Activated CD8-positive, alpha-beta memory T cell treated with anti-CD3 and anti-CD28 coated beads for 1 hour (primary cell): ENCODE measurements at places on chromosomes 4 and X.

GRCh38 chrX:150410513-150410912 lies 47.4 kb downstream of the MAMLD1 start:
- DNase-seq = no peak

- no peak for DNase-seq
These were observed 277.2 kb downstream of the PDGFC start for GRCh38 chr4:156694413-156694812.

DNA sequence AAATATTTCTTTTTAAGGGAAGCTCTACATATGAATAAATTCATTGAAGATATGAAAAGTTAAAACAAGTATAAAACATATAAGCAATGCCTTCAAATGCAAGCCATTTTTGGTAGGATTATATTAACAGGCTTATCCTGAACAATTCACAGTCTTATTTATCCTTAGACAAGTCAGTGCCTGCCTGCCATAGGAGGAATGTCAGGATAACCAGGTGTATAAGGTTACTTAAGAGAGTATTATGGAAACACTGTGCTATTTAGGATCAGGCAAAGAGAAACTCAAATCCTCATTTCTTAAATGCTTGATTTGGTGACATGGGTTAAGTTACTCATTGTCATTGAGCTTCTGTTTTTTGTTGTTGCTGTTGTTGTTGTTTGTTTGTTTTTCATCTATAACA lies 2029.9 kb upstream of the AGA start:
- no peak for DNase-seq

DNA sequence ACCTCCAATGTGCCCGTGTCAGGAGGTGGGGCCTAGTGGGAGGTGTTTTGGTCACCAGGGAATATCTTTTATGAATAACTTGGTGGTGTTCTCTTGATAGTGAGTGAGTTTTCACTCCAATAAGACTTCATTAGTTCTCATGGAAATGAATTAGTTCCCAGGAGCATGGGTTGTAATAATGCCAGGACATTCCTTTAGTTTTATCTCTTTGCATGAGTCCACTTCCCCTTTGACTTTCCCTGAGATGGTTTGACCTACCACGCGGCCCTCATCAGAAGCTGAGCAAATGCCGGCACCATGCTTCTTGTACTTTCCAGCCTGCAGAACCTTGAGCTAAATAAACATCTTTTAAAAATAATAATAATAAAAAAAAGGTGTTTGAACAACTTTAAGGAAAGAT lies 112.9 kb upstream of the ACSL4 start:
- no peak for DNase-seq

DNA sequence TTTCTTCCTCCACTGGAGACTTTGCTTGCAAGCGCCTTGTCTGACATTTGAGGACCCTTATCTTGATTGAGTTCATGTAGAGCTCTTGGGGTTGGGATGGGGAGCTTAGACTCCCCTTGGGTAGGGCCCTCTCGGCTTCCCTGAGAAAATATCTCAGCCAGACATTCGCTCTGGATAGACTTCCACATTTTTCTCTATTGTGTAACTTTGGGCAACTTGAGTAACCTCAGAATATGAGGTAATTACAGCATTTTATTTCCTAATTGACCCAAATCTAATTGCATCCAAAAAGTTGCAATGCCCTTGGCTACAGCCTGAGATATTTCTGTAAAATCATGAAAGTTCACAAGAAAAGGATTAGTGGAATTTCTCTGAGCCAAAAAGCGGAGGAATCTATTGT lies 102.8 kb upstream of the MXRA5 start:
- DNase-seq = no peak

GRCh38 chrX:152641256-152641875 lies 3.7 kb downstream of the GABRQ start:
- no peak for DNase-seq

DNA sequence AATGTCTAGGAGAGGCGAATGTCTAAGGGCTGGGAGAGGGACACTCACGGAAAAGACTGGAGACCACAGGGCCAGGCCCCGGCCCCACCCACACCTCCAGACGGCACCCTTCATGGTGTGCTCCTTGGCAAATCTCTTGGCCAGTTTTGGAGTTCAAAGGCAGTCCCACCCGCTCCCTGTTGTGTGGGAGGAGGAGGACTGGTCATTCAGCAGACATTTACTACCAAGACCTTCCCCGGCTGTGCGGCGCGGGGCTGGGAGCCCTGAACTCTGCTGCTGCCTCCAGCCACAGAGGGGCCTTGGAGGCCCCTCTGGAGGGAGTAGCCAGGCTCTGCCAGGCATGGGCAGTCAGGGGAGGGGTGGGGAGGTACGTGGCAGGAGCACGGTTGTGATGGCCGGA lies 8.7 kb upstream of the TBC1D14 start:
- no peak for DNase-seq

- no peak for DNase-seq
These were observed 109.3 kb upstream of the LRPAP1 start for GRCh38 chr4:3641501-3641900.

- no peak for DNase-seq
These were observed 152.7 kb upstream of the AADAT start for GRCh38 chr4:170242471-170242870.

DNA sequence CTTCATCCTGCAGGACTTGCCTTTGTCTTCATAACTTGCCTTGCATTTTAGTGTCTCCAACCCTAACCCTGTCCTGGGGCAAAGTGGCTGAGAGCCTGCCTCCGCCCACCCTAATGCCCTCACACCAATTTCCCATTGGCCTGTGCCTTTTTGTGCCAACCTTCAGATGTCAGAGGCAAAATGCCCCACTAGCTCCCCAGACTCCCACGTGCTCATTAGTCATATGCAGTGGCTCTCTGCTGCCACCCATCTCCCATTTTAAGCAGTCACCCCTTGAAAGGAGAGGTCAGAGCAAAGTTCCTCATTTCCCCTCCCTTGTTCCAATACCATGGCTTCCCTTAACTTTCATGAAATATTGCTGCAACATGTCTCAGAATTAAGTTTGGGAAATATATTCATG lies 74.8 kb upstream of the PASD1 start:
- DNase-seq = no peak

GRCh38 chr4:136438645-136439044 lies 1093.6 kb downstream of the PCDH18 start:
- DNase-seq = no peak

GRCh38 chrX:34130980-34131744 lies 952 bp downstream of the FAM47A start:
- DNase-seq = no peak

DNA sequence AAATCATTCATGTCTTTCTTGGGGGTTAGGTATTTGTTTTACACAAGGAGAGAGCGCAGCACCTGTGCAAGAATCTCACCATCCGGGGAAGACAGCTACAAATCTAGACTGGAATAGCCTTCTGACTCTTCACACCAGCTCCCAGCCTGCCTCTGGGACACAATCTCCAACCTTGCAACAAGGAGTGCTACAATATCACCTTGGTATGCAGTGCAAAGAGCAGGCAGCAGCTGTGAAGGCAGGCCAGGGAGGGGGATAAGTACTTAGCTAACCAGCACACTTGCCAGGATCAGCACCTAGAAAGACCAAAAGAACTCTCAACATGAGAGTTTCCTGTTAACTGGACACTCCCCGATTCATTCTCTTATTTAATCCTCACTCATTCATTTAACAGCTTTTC lies 235.3 kb downstream of the AR start:
- DNase-seq = no peak

GRCh38 chr4:47145630-47146029 lies 114.3 kb downstream of the GABRB1 start:
- DNase-seq = no peak

GRCh38 chr4:26071688-26072087 lies 157.7 kb downstream of the SMIM20 start:
- no peak for DNase-seq

DNA sequence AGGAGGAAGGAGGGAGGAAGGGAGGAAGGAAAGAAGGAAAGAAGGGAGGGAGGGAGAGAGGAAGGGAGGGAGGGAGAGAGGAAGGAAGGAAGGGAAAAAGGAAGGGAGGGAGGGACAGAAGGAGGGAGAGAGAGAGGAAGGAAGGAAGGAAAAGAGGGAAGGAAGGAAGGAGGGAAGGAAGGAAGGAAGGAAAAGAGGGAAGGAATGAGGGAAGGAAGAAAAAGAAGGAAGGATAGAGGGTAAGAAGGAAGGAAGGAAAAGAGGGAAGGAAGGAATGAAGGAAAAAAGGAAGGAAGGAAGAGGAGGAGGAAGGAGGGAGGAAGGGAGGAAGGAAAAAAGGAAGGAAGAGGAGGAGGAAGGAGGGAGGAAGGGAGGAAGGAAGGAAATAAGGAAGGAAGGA lies 796.8 kb downstream of the ARAP2 start:
- DNase-seq = no peak

DNA sequence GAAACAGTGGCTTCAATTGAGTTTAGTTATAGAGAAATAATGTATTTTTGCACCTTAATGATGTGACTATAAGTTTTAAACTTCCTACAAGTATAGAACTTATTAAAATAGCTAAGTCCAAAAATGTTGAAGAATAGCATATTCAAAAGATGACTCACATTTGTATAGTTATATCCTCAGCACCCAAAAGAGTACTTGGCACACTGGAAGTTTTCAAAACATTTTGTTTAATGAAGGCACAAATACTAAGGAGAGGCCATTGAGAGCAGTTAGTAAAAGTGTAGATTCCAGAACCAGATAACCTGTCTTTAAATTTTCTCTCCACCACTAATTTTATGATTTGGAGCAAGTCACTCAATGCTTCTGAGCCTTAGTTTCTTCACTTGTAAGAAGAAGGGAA lies 226.9 kb upstream of the MID1 start:
- DNase-seq = no peak

- no peak for DNase-seq
These were observed 63.2 kb downstream of the ANAPC10 start for GRCh38 chr4:145034727-145035211.

DNA sequence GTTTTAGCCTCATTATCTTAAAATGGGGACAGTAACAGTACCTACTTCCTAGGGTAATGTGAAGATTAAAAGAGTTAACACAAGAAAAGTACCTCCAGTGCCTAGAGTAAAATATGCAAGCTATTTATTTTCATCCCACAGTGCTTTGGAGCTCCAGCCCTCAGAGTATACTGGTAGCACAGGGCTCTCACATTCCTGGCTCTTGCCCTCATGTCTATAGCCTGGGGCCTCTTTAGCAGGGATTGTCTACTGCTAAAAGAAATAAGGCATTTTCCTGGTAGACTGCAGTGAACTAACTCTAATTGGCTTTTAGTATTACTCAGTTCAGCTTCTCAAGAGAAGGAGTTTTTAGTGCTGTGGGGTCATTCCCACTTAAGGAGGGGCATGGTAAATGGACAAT lies 60.8 kb downstream of the RRAGB start:
- DNase-seq = no peak

DNA sequence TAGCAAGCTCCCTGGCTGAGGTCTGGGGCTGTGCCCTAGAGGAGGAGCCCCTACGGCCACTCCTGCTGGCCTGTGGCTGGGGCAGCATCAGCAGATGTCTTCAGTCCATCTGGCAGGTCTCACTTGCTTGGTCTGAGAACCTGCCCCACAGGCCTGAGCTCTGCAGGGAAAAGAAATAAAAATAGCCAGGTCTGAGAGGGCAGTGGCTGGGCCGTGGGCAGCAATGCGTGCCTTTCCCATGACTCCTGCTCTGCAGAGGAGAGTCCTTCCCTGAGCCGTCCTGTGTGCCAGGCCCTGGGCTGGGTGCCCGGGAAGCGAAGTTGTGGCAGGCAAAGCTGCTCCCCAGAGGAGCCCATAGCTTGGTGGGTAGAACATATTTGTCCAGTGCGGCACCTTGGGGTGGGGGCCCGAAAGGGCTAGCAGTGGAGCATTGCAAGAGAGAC lies 11.3 kb upstream of the KIAA0232 start:
- DNase-seq = no peak

DNA sequence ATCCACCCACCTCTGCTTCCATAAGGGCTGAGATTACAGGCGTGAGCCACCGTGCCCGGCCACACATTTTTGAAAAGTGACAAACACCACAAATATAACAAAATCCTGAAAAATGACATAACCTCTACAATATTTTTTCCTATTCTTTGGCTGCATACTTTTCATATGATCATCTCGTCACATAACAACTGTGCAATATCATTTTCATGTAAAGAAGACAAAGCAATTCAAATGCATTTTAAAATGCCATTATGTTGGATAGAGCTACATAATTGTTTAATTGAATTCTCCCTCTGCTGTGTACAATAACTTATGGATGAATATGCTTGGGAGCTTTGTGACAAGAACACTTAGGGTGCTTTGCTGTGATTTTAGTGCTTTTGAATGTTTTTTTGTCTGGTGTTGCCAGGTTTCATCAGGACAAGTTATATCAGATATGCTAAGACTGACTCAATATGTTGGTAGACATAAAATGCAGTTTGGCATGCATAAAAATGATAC lies 132.9 kb downstream of the CHIC2 start:
- DNase-seq = no peak

- no peak for DNase-seq
These were observed 152.0 kb upstream of the USP9X start for GRCh38 chrX:40933132-40933705.

- no peak for DNase-seq
These were observed 50.4 kb upstream of the PSAPL1 start for GRCh38 chr4:7485096-7485495.

DNA sequence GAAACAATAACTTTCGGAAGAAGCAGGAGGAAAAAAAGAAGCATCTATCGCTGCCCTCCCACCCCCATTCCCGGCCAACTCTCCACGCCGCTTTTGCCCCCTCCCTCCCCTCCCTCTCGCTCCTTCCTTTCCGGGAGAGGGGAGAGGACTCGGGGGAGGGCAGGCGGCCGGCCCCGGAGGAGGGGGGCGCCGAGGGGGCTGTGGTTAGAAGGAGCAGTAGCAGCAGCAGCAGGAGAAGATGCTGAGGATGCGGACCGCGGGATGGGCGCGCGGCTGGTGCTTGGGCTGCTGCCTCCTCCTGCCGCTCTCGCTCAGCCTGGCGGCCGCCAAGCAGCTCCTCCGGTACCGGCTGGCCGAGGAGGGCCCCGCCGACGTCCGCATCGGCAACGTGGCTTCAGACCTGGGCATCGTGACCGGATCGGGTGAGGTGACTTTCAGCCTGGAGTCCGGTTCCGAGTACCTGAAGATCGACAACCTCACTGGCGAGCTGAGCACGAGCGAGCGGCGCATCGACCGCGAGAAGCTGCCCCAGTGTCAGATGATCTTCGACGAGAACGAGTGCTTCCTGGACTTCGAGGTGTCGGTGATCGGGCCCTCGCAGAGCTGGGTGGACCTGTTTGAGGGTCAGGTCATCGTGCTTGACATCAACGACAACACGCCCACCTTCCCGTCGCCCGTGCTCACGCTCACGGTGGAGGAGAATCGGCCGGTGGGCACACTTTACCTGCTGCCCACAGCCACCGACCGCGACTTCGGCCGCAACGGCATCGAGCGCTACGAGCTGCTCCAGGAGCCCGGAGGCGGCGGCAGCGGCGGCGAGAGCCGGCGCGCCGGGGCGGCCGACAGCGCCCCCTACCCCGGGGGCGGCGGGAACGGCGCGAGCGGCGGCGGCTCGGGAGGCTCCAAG lies 1.3 kb downstream of the PCDH7 start:
- no peak for DNase-seq

GRCh38 chrX:13087322-13088155 lies 43.1 kb upstream of the FAM9C start:
- DNase-seq = no peak

GRCh38 chr4:55269995-55270394 lies 76.0 kb upstream of the SRD5A3 start:
- no peak for DNase-seq

- no peak for DNase-seq
These were observed 8.0 kb downstream of the NIPAL1 start for GRCh38 chr4:48024522-48024921.
